ENCODE measurements at places on chromosomes 12 and 14. TPM values are rescaled to one million over a fixed set of nuclear protein-coding genes. Genes with fewer than 3 reads are reported as not detected.

Gene GLIPR1
- 82.2 TPM for total RNA-seq

Gene ARMH4
- total RNA-seq, result 0.91 TPM

Gene PPP1R36
- total RNA-seq, result 0.89 TPM

Gene TMED8
- total RNA-seq, result 6.1 TPM

Gene SPATS2
- total RNA-seq, result 29.9 TPM

Data from M059J (cell line).